H9 (cell line): ENCODE measurements at places on chromosomes 6 and 20. TPM values are rescaled to one million over a fixed set of nuclear protein-coding genes. Genes with fewer than 3 reads are reported as not detected.

The BPI gene
- not detected in 2 replicates for total RNA-seq

The CTCFL gene
- 0.79 and 0.90 TPM in 2 replicates for total RNA-seq

The TUBE1 gene
- total RNA-seq, result 11.6 and 12.9 TPM in 2 replicates

GRCh38 chr6:31822036-31822821 lies 5.3 kb upstream of the HSPA1B start:
- H3K4me3 ChIP-seq, result peak overlapping the region; percentile 91
- peaks cover 5% of the 10 kb centered on the region; the same call in 1 of the 2 replicates for H3K4me1 ChIP-seq
- DNase-seq, result peak; percentile 76
- peak overlapping the region; percentile 28 for H3K27ac ChIP-seq

GRCh38 chr20:50061151-50062005 lies 51.6 kb downstream of the UBE2V1 start:
- no peak for DNase-seq
- no peak overlapping the region for H3K27ac ChIP-seq
- no peak overlapping the region for H3K4me3 ChIP-seq
- no peaks in the 10 kb centered on the region for H3K27me3 ChIP-seq

The CD40 gene
- 7.8 and 8.6 TPM in 2 replicates for total RNA-seq
